Natural killer cell (primary cell): ENCODE measurements at places on chromosomes 4 and X.

DNA sequence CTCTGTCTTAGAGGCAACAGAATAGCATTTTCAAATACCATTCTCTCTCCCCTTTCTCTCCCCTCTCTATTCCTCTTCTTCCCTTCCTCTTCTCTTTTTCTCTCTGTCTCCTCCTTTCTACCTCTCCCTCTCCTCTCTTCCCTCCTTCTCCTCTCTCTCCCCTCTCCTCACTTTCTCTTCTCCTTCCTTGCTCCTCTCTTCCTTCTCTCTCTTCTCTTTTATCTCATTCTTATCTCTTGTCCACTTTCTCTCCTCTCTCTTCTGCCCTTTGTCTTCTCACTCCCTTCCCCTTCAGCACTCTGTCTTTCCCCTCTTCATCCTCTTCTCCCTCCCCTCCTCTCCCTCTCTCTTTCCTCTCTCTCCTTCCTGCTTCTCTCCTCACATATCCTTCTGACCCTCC is 2265.8 kb upstream of the TENM3 start:
- no peak for DNase-seq

DNA sequence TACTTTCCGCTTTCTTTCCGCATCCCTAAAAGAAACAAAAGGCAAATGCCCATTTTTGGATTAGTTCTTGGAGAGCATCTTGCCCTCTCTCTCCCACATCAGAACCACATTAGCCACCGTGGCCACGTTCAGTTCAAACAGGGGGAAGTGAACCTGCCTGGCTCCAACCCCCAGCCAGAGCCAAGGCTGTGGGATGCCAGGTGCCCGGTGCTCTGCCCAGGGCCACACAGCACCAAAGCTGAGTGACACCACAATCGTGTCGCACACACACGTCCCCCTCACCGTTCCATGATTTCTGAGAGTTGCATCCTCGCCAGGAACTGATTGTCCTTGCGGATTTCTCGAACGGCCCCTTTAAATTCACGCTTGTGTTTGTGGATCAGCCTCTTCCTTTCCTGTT is 24.3 kb downstream of the NOP14 start:
- no peak for DNase-seq

- DNase-seq = no peak
These were observed 15.4 kb downstream of the GASK1B start for GRCh38 chr4:158157412-158157811.

DNA sequence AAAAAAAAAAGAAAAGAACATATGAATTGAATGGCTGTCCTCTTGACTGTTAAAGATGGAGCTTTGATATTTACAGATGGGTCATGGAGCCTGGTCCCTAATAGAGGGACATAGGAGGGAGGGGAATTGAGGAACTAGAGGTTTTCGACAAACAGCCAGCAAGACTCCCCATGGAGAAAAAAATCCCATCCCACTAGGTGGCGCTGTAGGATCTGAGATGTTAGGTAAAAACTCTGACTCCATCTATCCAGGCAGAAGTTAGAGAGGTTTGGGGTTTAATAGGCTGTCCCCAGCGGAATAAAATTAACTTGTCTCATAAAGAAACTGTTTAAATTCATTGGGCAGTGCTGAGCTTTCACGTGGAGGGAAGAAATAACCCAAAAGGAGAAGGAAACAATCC is 45.9 kb downstream of the HMGB2 start:
- DNase-seq = peak; percentile 29

DNA sequence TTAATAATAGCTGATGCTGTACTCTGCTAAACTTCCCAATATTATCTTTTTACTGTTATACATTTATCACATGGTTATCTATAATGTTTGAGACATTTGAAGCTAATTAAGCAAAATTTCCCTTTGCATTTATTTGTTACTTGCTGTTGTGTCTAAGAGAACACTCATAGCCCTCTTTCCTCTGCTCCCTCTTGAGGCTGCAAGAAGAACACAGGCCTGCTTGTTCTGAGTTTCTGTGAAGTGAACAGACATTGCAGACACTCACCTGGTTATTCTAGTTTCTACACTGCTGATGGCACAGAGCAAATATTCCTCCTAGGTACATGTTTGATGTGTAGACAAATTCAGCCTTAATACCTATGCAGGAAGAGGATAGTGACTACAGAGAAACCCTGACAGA is 367.8 kb downstream of the GASK1B start:
- DNase-seq = no peak

DNA sequence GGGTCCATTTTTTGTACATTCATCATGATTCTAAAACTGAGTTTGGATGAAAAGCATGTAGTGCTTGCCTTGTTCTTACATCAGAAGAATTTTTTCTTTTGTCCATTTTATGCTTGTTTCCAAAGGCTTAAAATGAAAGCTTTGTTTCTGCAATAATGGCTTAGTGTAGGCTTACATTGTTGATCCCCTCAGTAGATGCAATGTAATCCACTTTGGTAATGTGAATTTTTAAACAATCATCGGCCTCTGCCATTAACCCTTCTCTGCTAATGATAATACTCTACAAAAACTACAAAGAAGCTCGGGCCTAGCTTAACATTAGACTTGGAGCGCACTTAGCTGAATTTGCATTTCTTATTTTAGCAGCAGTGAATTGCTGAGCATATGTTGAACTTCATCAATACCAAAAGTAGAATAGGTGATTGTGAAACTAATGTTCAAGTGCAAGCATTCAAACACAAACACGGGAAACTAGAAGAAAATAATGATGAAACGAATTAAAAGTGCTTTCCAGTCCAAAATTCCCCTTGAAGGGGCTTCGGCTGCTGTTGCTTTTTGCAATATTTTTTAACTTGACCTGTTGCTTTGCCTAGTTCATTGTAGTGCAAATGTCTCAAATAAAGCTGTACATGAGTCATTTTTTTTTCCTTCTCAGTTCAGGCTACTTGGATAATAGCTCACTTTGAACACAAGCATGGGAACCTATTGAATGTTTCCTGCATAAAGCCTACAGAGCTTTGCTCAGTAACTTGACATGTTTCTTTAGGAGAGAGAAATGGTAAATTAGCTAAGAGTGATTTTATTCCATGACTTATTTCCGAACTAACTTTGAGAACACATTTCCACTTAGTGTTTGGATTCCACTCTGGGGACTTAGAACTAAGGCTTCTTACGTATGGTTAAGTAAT is 66.5 kb downstream of the SLIT2 start:
- no peak for DNase-seq

DNA sequence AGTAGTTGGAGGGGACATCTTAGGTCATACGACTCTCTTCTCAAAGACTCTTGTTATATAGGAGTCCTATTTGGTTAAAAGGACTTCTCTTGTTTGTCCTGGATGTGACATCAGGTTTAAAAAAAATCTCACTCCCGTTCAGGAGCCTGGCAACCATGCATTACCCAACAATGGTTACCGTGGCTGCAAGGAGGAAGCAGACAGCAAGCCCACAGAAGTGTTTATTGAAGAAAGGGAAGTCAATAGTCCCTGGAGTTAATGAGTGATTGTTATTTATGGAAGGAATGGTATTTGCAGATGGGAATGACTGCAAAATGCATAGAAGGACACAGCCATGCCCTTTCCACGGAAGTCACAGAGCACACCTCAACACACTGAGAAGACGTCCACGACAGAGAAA is 75.9 kb upstream of the ENPP6 start:
- DNase-seq = no peak

GRCh38 chrX:150337536-150337935 is 25.6 kb upstream of the MAMLD1 start:
- no peak for DNase-seq

GRCh38 chr4:94165256-94165655 is 42.4 kb upstream of the SMARCAD1 start:
- no peak for DNase-seq

DNA sequence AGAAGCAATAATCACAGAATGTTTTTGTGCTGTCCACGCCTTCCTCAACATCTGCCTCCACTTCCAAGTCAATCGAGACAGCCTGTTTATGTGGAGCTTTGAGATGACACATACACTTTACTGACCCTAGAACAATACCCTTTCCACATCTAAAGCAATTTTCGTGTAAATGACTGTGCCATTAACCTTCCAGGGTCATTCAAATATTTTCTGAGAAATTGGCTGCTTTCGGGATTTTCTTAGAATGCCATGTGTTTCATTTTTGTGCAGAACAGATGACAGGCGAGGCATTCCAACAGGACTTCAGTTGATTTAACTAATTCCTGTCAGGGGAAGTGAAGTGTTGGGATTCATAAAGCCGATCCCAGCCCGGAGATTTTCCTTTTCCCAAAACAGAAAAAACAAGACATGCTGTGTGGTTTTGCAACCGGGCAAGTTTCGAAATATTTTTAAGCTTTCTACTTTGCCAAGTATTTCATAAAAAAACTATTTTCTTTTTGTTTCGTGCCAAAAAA is 73.9 kb downstream of the SORBS2 start:
- DNase-seq = no peak

GRCh38 chr4:107278791-107279483 is 242.8 kb upstream of the DKK2 start:
- no peak for DNase-seq

DNA sequence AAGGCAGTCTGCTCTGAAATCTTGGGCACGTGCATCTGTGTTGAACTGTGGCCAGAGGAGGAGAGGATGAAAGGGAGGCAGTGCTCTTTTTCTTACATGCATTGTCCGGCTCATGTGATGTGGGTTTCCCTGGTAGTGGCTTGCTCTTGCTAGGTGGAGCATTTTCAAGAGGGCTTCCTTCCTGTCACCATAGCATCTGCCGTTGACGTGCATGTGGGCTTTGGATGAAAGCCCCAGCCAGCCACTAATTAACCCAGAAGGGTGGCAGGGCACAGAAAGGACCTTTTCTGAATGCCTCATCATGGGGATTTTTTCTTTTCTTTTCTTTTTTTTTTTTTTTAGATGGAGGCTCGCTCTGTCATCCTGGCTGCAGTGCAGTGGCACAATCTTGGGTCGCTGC is 121.3 kb downstream of the GPR143 start:
- peak; percentile 75 for DNase-seq

DNA sequence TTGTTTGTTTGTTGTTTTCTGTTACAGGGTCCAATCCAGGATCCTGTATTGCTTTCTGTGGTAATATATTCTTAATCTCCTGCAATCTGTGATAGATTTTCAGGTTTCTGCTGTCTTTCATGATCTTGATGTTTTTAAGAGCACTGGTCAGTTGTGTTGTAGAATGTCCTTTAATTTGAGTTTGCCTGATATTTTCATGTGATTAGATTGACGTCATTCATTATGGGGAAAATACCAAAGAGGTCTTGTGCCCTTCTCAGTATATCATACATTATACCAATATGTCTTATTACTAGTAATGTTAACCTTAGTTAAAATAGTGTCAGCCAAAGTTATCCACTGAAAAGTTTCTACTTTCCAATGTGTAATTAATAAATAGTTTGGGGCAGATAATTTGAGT is 929.3 kb downstream of the PCDH19 start:
- no peak for DNase-seq

DNA sequence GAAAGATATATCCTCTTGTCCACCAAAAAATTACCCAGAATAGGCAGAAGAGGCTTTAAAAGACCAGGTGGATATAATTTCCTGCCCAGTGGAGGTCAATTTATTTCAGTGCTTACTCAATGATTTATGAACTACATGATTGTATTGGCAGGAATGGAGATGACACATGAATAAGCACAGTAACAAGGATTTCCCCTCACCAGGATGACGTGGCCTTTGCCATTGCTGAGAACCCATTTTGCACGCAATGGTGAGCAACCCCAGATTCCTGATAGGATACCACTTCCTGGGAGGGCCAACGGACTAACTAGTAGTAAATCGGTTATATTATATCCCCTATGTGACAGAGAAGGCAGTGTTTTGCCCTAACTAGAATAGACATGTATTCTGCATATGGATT is 11.6 kb upstream of the TTC29 start:
- DNase-seq = no peak

DNA sequence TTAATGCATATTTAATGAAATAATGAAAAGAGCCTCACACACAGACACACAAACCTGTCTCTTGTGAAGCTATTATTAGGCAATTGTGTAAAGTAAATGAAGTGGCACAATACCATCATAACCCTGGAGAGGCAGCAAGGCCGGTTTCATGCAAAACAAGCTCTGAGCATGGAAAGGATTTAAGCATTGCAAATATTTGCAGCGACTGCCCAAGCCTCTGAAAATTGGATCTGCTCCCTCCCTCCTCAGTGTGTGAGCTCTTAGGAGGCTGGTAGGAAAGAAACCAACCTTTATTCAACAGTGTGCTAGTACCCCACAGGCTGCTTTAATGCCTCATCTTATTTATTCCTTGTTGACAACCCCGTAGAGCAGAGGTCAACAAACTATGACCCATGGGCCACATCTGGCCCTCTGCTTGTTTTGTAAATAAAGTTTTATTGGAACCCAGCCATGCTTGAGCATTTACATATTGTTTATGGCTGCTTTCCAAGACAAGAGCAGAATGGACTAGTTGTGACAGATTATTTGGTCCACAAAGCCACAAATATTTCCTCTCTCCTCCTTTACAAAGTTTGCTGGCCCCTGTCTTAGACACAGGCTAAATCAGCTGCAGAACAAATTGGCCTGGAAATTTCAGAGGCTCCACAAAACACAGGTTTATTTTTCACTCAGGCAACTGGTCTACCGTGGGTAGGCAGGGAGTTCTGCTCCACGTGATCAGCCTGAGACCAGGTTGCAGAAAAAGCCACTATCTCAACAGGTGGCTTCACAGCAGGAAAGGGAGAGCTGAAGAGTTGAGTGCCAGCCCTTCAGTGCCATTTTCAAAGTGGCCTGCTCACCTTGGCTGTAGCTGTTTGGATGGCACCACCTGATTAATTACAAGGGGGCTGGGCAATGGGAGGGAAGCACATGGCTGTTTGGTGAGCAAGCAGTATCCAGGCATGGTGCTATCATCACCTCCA is 16.8 kb downstream of the RS1 start:
- no peak for DNase-seq

GRCh38 chrX:108090491-108091263 is 665 bp downstream of the PSMD10 start:
- no peak for DNase-seq

DNA sequence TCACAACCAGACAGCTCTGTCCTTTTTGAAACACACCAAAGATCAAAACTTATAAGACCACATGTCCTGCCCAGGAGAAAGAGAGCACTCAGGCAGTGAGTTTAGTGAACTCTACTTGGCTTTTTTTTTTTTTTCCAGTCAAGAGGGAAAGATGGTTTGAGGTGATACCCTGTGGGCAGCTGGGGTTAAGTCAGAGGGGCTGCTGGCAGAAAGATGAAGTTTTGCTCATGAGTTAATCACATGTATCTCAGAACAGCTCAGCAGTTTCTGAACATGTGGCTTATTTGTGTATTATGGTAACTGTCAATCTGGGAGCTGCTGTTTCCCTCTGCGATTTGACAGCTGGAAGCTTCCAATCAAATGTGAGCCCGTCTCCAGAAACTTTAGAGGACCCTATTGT is 56.4 kb upstream of the MAP3K15 start:
- DNase-seq = no peak

GRCh38 chrX:40922307-40922706 is 162.9 kb upstream of the USP9X start:
- no peak for DNase-seq

- no peak for DNase-seq
These were observed 224.2 kb downstream of the STIM2 start for GRCh38 chr4:27084685-27085361.

- DNase-seq = peak; percentile 39
These were observed 13.9 kb downstream of the RHOH start for GRCh38 chr4:40210776-40211175.

GRCh38 chr4:174316954-174317353 is 33.2 kb downstream of the CEP44 start:
- DNase-seq = no peak

GRCh38 chr4:135492439-135492838 is 1290.8 kb upstream of the PABPC4L start:
- no peak for DNase-seq

- DNase-seq = no peak
These were observed 316.7 kb downstream of the DMD start for GRCh38 chrX:32894679-32895078.

- no peak for DNase-seq
These were observed 19.6 kb downstream of the SPANXA2 start for GRCh38 chrX:141609111-141609510.
